ENCODE measurements at places on chromosomes 16 and 17.

DNA sequence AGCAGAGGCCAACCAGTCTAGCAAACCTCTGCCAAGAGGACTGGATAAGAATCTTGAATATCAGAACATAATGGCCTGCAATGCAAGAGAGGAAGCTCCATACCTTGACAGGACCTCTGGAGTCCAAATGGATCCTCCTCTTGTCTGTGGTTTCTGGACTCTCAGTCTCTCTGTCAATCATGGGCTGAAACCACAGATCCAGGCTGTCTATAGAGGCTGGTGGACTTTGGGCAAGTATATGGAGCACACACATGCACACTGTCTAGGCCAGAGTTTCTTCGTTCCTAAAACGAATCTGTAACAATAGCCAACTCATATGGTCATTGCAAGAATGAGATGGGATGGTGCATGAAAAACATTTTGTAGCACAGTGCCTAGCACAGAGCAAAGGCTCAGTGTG is 37.7 kb downstream of the NLRC5 start:
- DNase-seq = no peak

DNA sequence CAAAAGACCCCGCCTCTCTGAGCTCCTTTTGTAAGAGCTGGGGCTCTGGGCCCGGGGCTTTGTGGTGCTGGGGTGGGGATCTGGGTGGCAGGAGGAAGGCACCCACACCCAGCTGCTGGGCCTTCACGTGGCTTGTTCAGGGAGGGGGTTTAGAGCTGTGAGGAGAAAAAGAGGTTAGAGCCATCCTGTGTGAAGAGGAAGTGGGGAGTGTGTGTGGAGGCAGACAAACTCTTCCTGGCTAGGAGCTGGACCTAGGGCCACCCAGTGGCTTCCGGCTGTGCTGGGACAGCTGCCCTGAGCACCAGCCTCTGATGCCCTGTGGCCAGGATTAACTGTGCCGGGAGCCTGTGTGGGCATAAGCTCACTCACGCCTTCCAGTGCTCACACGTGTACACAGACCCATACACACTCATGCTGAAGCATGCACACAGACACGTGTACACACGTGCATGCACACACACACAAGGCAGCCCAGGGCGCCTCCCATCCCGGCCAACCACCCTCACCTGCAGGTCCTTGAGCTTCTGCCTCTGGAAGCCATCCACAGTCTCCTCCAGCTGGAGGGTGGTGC is 7.4 kb downstream of the CIBAR2 start:
- DNase-seq = no peak

DNA sequence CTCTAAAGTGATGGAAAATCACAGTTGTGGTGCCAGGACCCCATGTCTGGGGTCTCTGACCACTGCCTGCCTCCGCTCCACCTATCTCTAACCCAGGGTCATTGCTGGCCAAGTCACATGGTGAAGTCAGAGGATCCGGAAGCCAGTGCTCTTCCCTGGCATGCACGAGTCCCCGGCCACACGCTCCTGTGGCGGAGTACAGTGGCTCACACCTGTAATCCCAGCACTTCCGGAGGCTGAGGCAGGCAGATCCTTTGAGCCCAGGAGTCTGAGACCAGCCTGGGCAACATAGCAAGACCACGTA is 21.5 kb upstream of the RBFOX3 start:
- DNase-seq = no peak

DNA sequence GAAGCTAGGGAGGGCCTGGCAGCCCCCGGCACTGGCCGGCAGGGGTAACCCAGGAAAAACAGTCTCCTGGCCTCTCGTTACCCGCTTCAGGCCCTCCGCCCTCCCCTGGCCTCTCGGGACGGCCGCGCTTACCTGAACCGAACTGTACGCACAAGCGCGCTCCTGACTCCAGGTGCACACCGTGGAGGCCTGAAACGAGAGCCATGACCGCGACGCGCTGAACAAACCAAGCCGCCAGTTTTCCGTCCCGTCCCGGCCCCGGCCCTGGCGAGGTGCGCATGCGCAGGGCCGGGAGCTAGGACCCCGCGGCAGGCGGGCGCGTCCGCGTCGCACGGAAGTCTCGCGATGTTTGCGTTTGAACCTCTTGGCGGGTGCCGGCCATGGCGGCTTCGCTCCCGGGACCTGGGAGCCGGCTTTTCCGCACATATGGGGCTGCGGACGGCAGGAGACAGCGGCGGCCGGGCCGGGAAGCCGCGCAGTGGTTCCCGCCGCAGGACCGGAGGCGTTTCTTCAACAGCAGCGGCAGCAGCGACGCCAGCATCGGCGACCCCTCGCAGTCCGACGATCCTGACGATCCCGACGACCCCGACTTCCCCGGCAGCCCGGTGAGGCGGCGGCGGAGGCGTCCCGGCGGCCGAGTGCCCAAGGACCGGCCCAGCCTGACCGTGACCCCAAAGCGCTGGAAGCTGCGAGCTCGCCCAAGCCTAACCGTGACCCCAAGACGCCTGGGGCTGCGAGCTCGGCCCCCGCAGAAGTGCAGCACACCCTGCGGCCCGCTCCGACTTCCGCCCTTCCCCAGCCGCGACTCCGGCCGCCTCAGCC is at the start of gene HASPIN:
HASPIN (plus strand) TSS at position 348 of the 822 bp plus-strand sequence; CDS start at position 381, 33 bp downstream.
- DNase-seq = peak; percentile 82

DNA sequence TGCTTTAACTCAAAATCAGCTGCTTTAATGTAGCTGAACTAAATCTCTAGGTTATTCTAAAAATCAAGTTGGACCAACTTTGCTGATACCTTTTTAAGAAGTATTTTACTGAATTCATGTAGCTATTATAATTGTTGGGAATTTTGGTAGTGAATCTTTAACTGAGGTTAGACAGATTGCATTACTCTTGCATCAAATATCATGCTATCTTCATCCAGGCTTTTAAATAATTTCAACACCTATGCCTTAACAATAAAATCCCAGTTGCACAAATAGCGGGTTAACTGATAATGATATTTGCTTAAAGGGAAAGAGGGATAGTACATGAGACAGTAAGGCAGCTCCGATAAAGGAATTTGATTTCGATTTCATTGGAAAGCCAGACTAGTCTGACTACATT is 241.3 kb upstream of the TBX2 start:
- no peak for DNase-seq

DNA sequence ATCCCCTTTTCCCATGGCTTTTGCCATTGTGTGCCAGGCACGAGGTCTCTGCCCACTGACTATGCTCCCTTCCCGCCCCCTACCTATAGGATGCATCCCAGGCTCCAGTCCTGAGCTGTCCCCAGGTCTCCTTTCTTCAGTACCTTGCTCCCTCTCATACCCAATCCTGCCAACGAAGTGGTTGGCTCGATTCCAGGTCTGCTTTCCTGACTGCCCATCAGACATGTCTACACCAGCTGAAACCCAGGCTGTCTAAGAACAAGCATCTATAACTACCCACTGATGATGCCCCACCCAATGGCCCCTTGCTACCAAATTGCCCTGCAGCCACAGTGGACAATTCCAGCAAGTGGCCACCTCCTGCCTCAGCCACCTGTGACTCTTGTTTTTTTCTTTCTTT is 479.1 kb downstream of the SOX9 start:
- DNase-seq = no peak

- no peak for DNase-seq
These were observed 157.4 kb downstream of the FOXL1 start for GRCh38 chr16:86735727-86736126.

- peak; percentile 66 for DNase-seq
These were observed 21.7 kb downstream of the KRT23 start for GRCh38 chr17:40915721-40916256.

DNA sequence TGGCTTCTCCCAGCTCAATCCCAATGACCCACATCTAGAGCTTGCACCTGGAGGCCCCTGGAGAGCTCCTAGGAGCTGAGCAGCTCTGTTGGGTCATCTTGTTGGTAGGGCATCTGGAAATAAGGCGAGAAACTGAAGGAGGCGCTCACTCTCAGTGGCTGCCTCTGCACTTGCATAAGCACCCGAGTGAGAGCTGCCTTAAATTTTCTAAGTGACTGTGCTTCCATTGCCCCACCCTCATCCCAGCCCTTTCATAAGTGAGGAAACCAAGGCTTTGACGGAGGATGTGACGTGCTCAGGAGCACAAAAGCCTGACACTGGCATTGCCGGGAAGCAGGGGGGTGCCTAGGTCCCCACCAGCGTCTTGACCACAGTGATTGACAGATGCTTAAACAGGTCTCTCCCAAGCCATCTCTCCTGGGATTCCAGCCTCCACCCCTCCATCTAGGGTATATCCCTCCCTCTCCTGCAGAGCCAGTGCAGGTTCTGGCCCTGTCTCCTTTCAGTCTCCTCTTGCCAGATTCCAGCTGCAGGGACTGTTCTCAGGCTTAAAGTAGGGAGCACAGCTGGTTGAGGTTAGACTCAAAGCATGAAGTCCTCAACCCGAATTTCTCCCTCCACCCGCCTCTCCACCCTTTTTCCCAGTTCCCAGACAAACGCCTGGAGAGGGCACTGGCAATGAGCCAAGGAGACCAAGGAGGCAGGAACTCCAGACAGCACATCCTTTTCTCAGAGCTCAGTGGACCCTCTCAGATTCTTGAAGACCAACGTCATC is 113.7 kb downstream of the IRX5 start:
- DNase-seq = no peak

GRCh38 chr16:21156767-21157467 is 1.6 kb upstream of the LDAF1 start:
- DNase-seq = peak; percentile 76

- DNase-seq = no peak
These were observed 126.0 kb upstream of the GOT2 start for GRCh38 chr16:58859958-58860669.

DNA sequence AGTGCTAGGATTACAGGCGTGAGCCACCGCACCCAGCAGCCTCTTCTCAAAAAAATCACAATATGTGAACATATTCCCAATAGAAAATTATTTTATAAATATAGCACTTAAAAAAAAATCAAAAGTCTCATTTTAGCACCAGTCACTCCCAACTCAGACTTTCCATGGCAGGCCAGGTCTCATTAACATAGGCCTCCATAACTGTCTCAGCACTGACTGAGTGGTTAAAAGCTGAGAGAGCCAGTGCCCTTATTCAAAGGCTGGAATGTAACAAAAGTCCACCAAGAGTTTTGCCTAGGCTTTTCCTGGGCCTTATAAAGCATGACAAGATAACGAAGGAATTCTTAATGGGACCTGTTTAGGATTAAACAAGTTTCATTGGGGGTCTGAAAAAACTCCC is 79.8 kb downstream of the EMP2 start:
- DNase-seq = no peak

- DNase-seq = no peak
These were observed 22.0 kb downstream of the TMEM132E start for GRCh38 chr17:34601416-34601815.

- DNase-seq = no peak
These were observed 338.3 kb downstream of the CA10 start for GRCh38 chr17:51820252-51820651.

DNA sequence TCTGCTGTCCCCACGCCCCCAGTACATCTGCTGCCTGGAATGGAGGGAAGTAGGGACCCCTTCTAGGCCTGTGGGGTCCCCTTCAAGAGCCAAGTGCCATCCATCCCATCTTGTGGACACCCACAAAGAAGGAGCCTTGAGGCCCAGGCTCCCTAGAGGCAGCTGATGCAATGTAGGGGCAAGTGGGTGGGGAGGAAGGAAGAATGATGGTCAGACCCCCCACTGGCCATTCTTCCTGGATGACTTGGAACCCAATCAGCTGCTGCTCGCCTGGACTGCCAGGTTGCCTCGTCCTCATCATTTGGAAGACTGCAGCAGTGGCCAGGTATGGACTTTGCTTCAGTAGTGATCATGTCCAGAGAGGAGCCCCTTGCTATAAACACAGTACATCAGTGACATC is 48.9 kb downstream of the SMPD3 start:
- DNase-seq = no peak

- DNase-seq = no peak
These were observed 135.1 kb upstream of the NOL11 start for GRCh38 chr17:67582673-67583081.

DNA sequence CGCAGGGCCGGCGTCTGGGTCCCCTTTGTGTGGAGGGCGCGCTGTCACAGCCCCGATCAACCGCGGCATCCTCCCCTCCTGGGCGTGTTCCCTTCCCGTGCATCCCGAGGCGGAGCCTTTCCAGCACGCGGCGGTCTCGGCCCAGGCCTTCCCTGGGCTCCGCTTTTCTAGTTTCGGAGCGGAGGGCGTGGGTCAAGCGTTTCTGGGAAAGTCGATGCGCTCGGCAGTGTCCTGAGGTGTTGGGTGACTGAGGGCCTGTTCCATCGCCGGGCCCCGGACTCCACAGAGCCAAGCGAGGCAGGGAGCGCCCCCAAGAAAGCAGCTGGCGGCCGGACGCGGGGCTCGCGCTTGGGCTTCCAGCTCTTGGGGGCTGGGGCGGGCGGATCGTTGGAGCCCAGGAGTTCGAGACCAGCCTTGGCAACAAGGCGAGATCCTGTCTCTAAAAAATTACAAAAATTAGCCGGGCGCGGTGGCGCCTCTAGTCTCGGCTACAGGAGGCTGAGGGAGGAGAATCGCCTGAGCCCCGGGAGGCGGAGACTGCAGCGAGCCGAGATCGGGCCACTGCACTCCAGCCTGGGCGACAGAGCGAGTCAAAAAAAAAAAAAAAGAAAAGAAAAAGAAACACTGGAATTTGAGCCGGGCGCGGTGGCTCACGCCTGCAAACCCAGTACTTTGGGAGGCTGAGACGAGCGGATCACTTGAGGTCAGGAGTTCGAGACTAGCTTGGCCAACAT is 806 bp downstream of the IFT140 start:
- no peak for DNase-seq

DNA sequence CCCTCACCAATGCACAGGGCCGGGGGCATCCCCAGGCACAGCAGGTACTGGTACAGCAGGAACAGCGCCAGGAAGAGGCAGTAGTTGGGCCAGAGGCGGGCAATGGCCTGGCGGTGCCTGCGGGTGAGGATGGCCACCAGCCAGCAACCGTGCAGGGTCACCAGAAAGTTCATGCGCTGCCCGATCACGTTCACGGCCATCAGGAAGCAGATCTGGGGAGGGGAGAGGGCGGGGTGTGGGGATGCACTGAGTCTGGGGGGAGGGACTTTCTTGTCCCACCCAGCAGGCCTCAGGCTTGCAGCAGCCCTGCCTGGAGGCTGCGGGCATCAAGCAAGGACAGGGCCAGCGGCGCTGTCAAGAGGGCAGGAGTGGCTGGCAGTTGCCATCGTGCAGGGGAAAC is 25.4 kb downstream of the CTU2 start:
- no peak for DNase-seq

GRCh38 chr17:859824-860195 is 77.7 kb downstream of the MRM3 start:
- no peak for DNase-seq

- DNase-seq = no peak
These were observed 610.7 kb downstream of the KCNJ2 start for GRCh38 chr17:70780031-70780430.
